ENCODE measurements at places on chromosomes 2 and 18. TPM values are rescaled to one million over a fixed set of nuclear protein-coding genes. Genes with fewer than 3 reads are reported as not detected.

Gene IL1R1
- 62.6 TPM for total RNA-seq

Gene TMEM150A
- 8.6 TPM for total RNA-seq

Gene OSBPL6
- 3.9 TPM for total RNA-seq

Gene TSHZ1
- 13.4 TPM for total RNA-seq

Gene CLEC4F
- not detected for total RNA-seq

Gene SERPINB3
- not detected for total RNA-seq

GRCh38 chr2:201135386-201135785, 19.4 kb downstream of the CFLAR start:
- peak; percentile 55 for DNase-seq

DNA sequence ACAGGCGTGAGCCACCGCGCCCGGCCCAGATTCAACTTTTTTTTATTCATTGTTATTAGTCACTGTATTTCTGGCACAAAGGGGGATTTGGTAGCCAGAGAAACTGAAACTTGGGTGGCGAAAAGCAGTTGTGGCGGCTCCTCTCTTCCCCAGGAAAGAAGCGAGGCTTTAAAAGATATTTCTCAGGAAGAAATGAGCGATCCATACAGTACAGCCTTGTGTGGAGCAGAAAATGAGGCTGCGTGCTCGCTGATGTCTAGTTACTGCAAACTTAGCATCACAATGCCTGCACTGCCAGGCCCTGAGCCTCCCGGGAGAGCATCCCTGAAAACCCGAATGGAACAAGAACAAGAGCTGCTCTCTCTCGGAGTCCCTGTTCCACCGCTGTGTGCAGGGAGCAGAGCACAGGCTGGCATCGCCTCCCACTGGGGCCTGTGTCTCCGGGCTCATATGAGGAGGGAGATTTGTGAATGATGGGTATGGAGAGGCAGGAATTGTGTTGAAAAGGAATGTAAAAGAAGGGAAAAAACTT, 234.0 kb downstream of the ZNF516 start:
- no peak for DNase-seq

DNA sequence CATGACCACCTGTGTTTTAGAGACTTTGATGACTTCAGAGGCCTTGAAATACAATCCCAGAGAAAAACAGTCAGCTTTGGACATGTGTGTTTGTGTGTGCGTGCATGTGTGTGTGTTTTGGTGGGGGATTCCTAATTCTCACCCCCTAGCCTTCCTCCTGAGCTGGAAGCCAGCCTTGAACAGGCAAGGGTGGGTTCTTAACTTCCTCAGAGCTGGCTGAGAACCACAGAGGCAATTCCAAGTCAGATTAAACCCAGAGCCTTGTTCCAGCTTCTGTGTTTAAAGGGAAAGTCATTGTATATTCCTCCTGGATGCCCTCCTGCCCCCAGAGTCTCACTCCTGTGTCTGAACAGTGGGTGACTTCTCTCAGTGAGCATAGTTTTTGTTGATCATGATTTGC, 45.2 kb upstream of the MGAT4A start:
- DNase-seq: no peak

DNA sequence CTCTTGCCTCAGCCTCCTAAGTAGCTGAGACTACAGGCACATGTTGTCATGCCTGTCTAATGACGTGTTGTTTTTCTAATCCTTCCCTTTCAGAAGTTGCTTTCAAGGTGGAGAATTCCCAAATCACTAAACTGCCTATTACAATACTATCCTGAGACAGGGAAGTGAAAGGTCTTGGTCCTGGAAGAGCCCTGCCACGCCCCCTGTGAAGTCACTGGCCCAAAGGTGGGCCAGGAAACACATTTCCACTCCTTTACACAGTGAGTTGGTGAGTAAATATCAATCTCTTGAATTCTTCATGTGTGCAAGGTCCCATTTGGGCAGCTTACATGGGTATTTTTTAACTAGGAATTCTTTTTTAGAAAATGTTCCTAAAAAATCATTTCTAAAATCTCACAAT, 150.1 kb downstream of the THADA start:
- DNase-seq: no peak

DNA sequence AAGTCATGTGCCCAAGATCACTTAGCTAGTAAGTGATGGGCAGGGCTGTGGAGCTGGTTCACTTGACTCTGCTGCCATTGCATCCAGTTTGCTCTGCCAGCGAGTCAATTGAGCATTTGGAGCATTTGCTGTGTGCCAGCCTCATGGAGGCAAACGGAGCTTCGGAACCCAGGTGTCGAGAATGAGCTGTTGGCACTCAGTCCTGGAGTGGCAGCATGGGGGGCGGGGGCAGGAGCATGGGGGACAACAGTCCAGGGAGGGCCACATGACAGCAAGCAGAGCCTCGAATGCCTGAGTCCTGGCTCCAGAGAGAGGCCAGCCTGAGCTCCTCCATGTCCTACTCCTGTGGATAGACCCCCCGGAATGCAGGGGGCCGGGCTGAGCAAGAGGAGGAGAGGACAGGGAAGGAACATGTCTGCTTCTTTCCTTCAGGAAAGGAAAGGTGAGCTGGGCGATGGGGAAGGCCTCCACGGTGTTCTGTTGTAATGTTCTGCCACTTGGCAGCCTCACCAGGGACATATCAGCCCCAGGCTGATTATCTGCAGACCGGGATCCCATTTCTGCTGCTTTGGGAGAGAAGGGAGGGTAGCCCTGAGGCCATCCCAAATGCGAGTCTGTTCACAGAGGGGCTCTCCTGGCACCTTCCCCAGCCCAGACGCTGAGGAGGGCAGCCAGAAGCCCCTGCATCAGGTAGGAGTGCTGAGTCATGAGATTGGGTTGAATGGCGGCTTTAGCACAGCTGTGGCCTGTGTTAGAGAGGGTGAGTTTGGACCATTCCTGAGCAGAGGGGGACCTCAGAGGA, 59.6 kb downstream of the HPCAL1 start:
- DNase-seq: no peak

DNA sequence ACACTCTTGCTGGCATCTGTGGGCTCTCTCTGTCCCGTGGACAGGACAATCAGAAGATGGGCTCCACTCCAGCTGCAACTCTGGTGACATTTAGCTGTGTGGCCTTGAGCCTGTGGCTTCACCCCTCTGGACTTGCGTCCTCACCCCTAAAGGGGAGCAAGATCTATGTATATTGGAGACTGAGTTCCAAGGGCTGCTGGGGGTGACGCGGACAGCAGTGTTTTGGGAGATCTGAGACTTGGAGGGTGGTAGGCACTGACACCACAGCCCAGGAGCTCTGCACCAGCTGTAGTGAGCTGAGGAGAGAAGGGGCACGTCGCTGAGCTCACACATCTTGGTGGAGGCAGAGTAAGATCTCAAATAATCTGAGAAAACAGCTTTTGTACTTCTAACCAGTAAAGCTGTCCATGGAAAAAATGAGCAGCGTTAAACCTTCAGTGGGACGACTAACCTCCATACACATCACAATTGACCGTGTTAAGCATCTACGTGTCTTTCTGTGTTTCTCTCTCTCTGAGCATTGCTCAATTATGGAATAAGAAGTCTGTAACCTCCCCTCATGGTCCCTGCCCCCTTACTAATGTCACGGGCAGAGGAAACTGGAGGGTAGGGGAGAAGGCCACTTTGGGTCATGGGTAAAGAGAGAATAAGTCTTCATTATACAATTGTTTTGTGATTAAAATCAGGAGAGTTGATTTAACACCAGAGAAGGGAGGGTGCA, 85.8 kb downstream of the SH3RF3 start:
- DNase-seq: peak; percentile 47

GRCh38 chr2:101114815-101115214, 36.4 kb downstream of the TBC1D8 start:
- DNase-seq: no peak

DNA sequence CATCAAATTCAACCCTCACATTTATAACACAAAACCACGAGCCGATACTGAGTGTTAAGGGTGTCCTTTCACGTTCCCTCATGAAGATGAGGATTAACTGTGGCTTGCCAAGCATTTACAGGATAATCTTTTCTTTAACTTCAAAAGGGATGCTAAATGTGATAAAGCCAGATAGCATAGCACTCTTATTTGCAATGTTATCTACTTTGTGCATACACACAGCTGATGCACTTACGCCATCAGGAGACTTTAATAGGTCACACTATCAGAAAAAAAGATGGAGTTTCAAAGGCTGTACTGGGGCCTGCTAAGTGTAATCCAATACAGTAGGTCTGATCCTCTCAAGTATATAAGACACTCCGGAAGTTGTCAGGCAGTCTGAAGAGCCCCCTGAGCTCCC, 572.7 kb downstream of the PIK3C3 start:
- no peak for DNase-seq
